ENCODE measurements at places on chromosomes 4 and X. TPM values are rescaled to one million over a fixed set of nuclear protein-coding genes. Genes with fewer than 3 reads are reported as not detected.

HPSE gene
- polyA plus RNA-seq = 1.8 TPM

MAMLD1 gene
- 4.8 TPM for polyA plus RNA-seq

BST1 gene
- polyA plus RNA-seq = 15.6 TPM

MAGEC2 gene
- not detected for polyA plus RNA-seq

LAMP2 gene
- polyA plus RNA-seq = 30.5 TPM

MND1 gene
- polyA plus RNA-seq = 0.22 TPM

TCP11X2 gene
- polyA plus RNA-seq = not detected

XAGE1A gene
- polyA plus RNA-seq = not detected

RENBP gene
- 19.3 TPM for polyA plus RNA-seq

CRMP1 gene
- polyA plus RNA-seq = 0.70 TPM

LRRC66 gene
- polyA plus RNA-seq = 0.11 TPM

SERTM2 gene
- not detected for polyA plus RNA-seq

ARHGAP24 gene
- 7.9 TPM for polyA plus RNA-seq

TAF7L gene
- 0.06 TPM for polyA plus RNA-seq

TMEM164 gene
- 29.3 TPM for polyA plus RNA-seq

SLC9A7 gene
- polyA plus RNA-seq = 0.40 TPM

NOX1 gene
- polyA plus RNA-seq = 0.02 TPM

WDR17 gene
- polyA plus RNA-seq = 0.45 TPM

FGFRL1 gene
- 20.7 TPM for polyA plus RNA-seq

NUDT10 gene
- polyA plus RNA-seq = 0.67 TPM

SSX3 gene
- polyA plus RNA-seq = not detected

EDA2R gene
- 0.13 TPM for polyA plus RNA-seq

AMTN gene
- polyA plus RNA-seq = not detected

CTSO gene
- 6.7 TPM for polyA plus RNA-seq

VSIG4 gene
- polyA plus RNA-seq = 19.2 TPM

BGN gene
- polyA plus RNA-seq = 37.1 TPM

RHOH gene
- polyA plus RNA-seq = 0.90 TPM

SCD5 gene
- 4.3 TPM for polyA plus RNA-seq

PF4V1 gene
- not detected for polyA plus RNA-seq

SULT1B1 gene
- polyA plus RNA-seq = 2.8 TPM

CCDC110 gene
- 0.25 TPM for polyA plus RNA-seq

PCDH18 gene
- polyA plus RNA-seq = 2.2 TPM

SOWAHB gene
- 2.8 TPM for polyA plus RNA-seq

UCP1 gene
- polyA plus RNA-seq = 1.8 TPM

CC2D2A gene
- 3.4 TPM for polyA plus RNA-seq

POF1B gene
- 0.22 TPM for polyA plus RNA-seq

ZBTB33 gene
- polyA plus RNA-seq = 3.9 TPM

SPANXB1 gene
- not detected for polyA plus RNA-seq

GLRB gene
- 7.5 TPM for polyA plus RNA-seq

APBB2 gene
- 27.3 TPM for polyA plus RNA-seq

CPZ gene
- polyA plus RNA-seq = 6.9 TPM

IL1RAPL1 gene
- not detected for polyA plus RNA-seq

TLR7 gene
- polyA plus RNA-seq = 0.03 TPM

PHEX gene
- not detected for polyA plus RNA-seq

NSUN7 gene
- 0.64 TPM for polyA plus RNA-seq

CXCL1 gene
- 277 TPM for polyA plus RNA-seq
